ENCODE measurements at places on chromosomes 2 and 18.

GRCh38 chr2:54602736-54603322 lies 120.6 kb upstream of the EML6 start:
- DNase-seq: no peak

DNA sequence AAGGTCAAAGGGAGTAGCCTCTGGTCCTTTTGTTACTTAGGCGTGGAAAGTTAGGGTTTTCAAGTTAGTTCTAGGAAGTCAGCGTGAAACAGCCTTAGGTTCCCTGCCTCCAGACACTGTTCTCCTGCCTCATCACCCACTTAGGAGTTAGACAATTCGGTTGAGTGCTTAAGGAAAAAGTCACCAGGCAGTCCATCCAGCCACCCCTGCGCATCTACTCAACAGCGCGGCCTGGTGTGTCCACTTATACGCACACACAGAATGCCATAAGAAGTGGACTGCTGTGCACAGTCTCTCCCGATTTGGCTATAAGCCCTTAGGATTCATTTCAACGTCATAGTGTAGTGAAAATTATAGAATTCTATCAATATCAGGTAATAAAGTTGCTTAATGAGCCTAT lies 470.8 kb upstream of the TNP1 start:
- no peak for DNase-seq

DNA sequence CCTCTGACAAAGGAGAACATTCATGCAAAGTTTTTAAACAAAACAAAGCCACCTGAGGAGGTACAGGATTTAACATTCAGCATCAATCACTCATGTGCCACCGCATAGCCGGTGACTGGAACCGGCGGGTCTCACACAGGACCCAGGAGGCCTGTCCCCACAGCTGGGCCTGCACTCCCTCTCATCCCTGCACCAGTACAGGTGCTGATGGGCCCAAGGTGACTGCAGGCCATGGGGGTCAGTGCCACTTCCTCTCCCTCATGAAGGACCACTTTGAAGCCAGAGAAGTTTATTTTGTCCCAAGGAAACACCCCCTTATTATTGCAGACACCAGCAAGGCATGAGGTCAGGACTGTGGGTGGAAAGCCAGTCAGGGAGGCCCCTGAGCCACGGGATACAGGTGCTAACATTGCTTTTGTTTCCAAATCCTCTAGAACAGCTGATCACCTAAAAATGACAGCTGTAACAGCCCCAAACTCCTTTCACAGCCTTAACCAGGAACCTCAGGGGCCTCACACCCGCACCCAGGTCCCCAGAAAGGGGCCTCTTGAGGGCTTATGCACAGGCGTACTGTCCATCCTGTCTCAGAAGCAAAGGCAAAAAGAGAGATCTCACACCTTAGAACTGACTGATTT lies 14.0 kb downstream of the PARD6G start:
- no peak for DNase-seq

- no peak for DNase-seq
Measured at GRCh38 chr2:217248312-217248935, 388.6 kb upstream of the TNP1 start.

DNA sequence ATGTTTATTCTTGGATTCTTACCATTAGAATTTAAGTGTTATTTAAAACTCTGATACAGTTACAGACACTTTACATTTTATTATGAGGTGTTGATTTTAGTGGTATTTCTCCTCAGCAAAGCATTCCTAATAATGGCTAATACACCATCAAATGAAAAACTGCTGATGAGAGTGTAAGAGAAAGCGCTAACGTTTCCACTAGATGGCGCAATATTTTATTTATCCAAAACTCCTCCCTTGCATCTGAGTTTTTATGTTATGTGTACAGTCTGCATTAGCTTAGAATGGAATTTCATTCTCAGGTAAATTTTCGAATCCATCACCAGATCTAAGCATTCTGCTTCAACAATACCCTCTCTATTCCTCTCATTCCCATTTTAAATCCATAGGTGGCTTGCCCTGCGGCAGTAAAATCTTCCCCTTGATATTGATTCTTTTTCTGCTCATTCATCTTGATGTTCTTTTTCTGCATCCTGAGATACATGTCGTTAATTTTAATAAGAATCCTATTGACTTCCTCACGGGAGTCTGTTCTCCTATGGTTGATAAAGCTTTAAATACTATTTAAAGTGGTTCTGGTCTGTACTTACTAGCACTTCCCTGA lies 53.9 kb downstream of the PRKRA start:
- no peak for DNase-seq

DNA sequence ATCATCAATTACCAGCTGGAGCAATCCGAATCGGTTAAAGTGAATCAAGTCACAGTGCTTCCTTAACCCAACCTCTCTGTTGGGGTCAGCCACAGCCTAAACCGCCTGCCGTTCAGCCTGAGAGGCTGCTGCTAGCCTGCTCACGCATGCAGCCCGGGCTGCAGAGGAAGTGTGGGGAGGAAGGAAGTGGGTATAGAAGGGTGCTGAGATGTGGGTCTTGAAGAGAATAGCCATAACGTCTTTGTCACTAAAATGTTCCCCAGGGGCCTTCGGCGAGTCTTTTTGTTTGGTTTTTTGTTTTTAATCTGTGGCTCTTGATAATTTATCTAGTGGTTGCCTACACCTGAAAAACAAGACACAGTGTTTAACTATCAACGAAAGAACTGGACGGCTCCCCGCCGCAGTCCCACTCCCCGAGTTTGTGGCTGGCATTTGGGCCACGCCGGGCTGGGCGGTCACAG lies 496 bp upstream of the ITGA4 start:
- DNase-seq: peak; percentile 46

DNA sequence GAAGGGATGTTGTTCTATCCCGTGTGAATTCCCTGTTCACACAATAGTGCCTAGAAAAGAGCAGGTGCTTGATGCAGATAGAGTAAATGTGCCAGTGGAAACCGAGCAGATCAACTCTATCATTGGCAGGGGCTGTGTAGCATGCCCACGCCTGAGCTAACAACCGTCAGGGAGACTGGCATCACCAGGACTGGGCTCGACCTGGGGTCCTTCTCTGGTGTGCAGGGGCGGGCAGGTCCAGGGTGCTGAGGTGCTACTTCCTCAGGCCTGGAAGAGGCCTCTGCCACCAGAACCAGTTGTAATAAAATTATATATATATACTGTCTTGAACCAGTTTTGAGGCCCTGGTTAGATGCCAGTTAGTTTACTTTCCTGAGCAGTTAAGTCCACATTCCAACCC lies 11.8 kb upstream of the MAL start:
- DNase-seq: no peak

- peak; percentile 25 for DNase-seq
Measured at GRCh38 chr2:111118981-111119821, 1.5 kb upstream of the BCL2L11 start.

DNA sequence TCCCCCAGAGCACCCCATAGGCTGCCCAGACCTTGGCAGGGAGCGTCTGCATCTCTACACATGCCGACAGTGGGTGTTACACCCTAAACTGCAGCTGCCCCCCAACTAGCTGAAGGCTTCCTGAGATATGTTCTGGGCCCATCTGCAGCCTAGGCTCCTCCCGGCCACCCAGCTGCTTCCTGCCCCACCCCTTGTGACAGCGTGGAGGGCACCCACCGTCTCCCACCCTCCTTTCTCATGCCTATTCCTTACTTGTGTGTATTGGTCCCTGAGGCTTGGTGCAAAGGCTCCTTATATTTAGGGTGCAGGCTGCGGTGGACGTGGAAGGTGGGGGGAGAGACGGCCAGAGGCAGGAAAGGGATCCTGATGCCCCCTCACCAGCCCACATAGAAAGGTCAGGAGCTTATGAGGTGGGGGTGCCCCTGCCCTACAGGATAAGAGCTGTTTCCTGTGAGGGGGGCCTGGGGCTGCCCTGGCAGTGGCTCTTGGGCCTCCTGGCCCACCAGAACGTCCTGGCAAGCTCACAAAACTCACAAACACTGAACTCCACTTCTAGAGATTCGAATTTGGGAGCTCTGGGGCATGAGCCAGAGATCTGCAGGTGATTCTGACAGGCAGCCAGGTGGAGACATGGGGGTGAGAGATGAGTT lies 7.3 kb upstream of the PROM2 start:
- no peak for DNase-seq

GRCh38 chr18:76475450-76476194 lies 19.4 kb downstream of the ZNF516 start:
- no peak for DNase-seq
